ENCODE measurements at places on chromosomes 7 and 10.

- no peak for DNase-seq
These were observed 22.9 kb upstream of the GRB10 start for GRCh38 chr7:50805447-50806125.

GRCh38 chr7:30583181-30583580, 11.5 kb upstream of the GARS1 start:
- DNase-seq = no peak

DNA sequence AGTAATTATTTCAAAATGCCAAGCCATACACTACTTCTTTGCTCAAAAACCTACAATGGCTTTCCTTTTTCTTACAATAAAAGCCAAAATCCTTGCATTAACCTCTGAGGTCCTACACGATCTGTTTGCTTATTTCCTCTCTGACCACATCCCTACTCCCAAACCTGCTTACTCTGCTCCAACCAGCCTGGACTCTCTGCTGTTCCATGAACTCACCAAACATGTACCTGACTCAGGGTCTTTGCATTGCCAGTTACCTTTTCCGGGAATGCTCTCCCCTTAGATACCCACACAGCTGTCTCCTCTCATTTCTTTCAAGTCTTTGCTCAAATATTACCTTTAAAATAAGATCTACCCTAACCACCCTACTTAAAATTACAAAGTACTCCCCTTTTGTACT, 2.3 kb downstream of the ABCB4 start:
- DNase-seq = no peak

DNA sequence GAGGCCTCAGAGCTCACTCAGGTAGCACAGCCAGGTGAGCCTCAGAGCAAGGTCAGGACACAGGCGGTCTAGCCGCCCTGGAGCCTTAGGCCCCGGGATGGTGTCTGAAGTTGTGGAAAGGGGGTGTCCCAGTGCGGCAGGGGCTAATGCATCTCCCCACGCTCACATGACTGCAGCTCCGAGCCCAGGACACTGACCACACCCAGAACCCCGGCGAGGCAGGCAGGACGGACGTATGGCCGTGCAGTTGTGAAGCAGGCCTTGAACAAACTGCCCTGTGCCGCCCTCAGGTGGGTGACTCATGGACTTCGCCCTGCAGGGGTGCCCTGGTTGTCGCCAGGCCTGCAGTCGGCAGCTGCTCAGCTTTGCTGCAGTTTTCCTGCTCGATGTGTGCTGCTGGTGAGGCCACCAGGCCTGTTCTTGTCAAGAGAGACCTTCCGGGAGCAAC, 5.0 kb upstream of the PRKAR1B start:
- DNase-seq = no peak

DNA sequence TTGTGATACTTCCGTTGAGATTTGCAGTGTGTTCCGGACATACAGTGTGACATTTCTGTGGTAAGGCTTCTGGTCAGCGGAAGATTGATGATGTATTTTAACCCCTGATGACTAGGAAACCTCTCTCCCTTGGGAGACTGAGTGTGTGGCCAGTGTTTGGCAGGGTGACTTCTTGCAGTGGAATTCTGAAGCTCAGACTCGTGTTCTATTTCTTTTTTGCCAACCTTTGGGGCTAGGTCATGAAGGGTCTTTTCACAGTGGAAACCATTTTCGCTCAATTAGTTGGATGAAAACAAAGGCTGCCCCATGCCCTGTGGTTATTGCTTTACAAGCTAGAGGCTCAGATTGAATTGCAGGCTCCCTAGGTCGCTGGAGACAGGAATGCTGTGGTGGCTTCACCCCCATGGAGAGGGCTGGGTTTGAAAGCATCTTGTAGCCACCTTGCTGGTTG, 288.9 kb downstream of the BBS9 start:
- DNase-seq = no peak

DNA sequence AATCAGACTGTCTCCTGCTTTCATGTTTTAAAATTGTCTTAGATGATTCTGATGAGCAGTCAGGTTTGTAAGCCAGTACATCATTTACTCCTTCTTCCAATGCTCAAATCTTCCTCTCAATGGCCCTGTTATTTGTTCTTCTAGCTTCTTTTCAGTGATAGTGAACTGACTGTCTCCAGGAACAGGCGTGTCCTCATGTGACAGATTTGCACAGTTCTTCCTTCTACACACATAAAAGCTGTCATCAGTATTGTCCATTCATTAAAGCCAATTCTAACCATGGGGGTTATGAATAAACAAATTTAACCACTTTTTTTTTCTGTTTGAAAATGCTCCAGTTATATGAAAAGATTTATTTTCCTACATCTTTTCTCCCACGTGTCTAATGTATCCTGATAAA, 308.7 kb upstream of the SORCS1 start:
- DNase-seq = no peak

DNA sequence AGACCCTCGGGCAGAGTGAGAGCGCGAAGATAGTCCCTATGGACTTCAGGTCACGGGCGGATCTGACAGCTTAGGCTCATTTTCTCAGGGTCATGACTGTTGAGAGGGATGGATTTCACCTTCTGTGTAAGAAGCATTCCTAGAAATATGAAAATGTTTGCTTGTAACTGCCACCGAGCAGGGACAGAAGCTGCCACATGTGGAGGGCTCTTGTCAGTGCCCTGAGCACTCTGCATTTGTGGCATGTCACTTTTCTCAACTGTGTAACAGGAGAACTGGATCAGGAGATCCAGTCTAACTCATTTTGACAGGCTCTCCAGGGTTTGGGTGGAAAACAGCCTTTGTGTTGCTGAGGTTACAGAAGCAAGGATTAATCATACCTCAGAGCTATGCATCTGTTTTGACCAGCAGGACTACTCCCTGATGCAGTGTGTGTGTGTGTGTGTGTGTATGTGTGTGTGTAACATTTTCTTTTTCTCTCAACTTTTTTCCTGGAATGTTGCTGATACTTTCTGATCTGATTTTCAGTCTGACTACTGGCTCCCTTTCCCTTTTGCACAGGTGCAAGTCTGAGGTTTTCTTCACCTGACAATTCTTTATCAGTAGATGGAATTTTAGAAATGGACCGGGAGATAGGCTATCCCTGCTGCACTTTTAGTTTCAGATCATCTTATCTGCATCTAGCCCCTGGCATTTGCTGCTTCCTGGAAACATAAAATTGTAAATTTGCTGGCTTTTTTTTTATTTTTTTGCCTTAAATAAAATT, 183.3 kb downstream of the STK31 start:
- no peak for DNase-seq

GRCh38 chr10:74963549-74963948, 137.1 kb downstream of the KAT6B start:
- no peak for DNase-seq

DNA sequence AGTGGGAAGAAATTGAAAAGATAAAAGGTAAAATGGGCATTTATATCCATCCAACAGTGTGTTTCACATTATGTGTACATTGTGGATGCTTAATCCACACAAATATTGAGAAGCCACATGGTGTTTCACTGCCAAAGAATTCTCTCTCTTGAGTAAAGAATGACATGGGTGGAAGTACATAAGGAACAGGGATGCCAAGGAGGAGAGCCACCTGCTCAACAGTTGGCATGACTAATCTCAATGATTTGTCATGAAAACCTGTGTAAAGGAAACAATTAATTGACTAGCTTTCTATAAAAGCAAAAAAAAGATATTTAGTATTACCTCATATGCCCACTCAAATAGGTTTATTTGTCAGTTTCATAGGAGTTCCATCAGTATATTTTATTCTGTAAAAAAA, 43.1 kb downstream of the MAGI2 start:
- no peak for DNase-seq

- DNase-seq = no peak
These were observed 78.1 kb upstream of the RET start for GRCh38 chr10:42998481-42999384.

DNA sequence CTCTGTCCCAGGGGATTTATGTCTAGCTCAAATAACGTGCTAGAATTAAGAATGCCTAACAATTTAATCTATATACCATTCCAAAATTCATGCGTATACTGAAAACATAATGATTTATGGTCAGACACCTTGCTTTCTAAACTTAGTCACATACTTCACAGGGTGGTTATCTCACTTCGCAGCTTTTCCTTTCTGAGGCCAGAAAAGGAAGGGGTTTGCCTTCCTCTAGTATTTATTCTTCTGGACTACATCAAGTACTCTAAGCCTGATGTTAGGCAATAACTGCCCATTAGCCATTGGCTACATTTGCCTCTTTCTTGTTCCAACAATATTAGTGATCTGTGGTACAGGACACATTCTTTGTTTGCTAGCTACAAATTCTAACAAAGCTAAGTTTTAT, 72.6 kb upstream of the FHIP2A start:
- no peak for DNase-seq

DNA sequence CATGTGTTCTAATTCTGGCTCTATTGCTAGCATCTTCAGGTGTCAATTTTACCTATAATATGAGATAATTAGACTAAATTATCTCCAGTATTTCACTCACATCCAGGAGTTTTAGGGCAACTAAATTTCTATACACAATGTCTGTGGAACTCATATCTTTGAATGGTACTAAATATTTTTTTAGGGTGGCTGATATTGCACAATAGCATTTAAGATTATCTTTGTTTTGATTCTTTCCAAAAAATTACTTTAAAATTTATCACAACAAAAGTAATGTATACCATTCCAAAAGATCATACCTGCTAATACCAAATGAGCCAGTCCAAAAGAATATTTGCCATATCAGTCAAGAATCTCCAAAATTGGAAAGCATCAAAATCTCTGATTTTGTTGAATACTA, 285.5 kb downstream of the SEMA3D start:
- DNase-seq = no peak

DNA sequence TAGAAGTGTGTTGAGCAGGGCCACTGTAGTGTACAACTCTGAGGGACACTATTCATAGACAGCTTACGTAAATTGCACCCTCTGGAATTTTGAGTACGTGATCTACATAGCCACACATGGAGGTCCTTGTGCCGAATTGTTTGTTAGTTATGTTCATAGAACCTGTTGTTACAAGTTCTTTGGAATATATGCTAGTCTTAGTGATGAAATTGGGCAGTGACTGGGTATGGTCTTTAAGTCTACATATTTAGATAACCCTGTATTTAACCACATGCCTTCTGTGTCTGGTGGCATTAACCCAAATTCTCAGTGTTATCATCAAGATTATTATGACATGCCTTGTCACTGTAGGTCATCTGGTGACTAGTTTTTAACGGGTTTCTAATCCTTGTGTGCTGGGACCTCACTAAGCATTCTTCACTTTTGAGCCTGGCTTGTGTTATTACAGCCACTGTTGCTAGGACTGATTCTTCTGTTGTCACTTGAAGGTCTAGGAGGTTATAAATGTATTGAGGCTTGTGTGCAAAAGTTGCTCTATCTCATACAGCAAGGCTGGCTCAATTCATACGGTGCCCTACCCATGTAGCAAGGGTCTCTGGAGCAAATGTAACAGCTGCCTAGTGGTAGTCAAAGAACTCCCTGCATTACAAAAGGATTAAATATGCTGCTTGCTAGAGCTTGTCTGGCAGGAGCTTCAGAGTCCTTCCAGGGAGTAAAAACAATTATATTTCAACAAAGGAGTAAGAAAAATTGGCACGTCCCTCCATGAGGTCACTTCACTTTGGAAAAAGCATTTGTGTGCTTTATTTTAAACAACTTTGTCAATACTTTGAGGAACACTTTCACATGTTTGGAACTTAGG, 65.4 kb downstream of the CDK14 start:
- no peak for DNase-seq

GRCh38 chr7:46934198-46934825, 647.6 kb downstream of the TNS3 start:
- no peak for DNase-seq

- DNase-seq = no peak
These were observed 80.2 kb upstream of the GTF2IRD1 start for GRCh38 chr7:74373536-74373935.

DNA sequence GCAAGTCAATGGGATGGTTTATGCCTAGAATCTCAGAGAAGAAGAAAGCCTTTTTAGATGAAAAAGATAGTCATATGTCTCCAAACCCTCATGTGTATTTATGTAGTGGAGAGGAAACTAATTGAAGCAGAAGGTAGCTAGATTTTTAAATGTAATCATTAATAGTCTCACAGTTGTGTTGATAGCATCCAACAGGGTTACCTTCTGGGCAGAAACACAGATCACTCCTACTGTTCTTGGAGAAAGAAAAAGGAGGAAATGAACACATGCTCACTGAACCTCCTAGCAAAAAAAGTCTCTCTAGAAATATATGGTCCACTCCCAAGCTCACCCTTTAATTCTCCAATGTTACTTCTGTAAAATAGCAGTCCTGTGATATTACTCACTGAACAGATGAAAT, 777.2 kb upstream of the C7orf33 start:
- DNase-seq = no peak

DNA sequence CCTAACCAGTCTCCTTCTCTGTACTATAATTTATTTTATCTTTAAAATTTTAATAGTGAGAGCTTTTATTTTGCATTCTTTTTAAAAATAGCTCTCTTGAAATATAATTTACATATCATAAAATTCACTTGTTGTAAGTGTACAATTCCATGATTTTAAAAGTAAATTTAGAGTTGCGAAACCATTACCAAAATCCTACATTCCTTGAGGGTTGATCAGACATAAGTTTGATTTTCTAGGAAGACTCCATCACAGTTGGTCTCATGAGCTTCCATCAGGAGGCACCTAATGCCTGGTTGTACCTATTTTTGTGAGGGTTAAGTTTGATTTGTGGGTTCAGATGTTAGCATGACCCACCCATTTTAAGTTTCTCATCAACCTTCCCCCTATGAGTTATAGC, 108.1 kb downstream of the BMPER start:
- no peak for DNase-seq

DNA sequence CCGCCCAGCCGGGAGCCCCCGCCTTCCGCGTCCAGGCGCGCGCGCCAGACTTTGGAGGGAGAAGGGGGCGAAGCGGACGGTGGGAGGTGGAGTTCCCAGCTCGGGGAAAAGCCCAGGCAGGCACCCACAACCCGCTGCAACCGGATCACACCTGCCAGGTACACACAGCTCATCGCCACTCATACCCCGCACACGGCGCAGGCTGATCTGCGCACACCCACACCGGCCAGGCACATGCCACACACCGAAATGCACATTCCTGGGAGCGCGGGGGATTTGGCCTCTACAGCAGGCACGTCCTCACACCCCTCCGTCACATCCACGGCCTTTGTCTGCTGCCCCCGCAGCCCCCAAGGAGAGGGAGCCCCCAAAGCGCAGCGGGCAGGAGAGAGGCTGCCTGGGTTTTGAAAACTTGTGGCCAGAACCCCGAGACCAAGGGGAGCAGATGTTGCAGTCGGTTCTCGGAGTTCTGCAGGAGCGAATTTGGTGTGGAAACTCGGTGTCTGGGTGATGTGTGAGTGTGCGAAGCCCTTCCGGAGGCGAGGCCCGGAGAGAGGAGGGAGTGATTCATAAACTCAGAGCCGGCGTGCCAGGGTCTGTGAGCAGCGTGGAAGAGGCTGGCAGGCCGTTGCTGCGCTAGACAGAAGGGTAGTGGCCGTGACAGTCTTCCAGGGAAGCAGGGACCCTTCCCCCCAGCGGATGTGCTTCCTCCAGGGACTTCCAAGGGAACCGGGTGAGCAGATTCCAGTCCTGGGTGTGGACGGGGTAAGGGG, 734 bp downstream of the CHST3 start:
- no peak for DNase-seq

- no peak for DNase-seq
These were observed 27.4 kb upstream of the CYTH3 start for GRCh38 chr7:6299774-6300173.

GRCh38 chr7:87300756-87301155, 44.7 kb upstream of the CROT start:
- DNase-seq = no peak

Measured in germinal center (tissue), 1 donor.